ENCODE measurements at places on chromosomes 3 and 15.

DNA sequence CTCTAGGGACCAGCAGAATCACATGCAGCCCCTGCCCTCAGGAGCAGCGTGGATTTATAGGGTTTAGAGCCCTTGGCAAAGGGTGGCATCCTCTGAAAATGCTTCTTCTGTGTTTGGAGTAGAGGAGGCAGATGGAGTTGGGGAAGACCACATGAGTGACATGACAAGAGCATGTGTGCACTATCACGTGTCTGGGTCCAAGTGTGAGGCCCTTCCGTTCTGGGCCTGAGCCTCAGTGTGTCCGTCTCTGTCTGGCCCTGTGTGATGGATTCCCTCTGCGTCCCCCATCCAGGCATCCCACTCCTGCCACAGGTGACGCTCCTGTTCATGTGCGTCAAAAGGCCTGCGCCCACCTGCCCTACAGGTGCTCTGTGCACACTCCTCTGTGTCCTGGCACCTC is 30.1 kb downstream of the FGD5 start:
- no peak for DNase-seq

GRCh38 chr3:4551051-4551711 is 58.0 kb downstream of the ITPR1 start:
- DNase-seq: no peak

- DNase-seq: no peak
Measured at GRCh38 chr3:25611193-25611592, 53.5 kb downstream of the TOP2B start.

GRCh38 chr3:49727154-49727923 is 3.6 kb upstream of the GMPPB start:
- no peak for DNase-seq

DNA sequence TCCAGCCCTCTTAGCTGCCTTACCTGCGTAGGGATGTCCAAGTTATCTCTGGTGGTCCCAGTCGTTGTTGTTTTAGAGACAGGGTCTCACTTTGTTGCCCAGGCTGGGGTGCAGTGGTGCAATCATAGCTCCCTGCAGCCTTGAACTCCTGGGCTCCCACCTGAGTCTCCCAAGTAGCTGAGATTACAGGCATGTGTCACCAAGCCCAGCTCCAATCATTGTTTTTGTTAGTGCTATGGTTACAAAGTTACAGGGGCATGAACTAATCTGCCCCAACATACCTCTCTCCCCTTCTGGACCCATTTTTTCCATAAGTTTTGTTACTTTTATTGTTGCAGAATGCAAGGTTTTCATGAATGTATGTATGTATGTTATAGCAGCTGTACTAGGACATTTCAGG is 54.7 kb downstream of the CTDSPL2 start:
- no peak for DNase-seq

- no peak for DNase-seq
Measured at GRCh38 chr3:88044411-88044810, 14.4 kb downstream of the CGGBP1 start.
